ENCODE measurements at places on chromosomes 13 and 19. TPM values are rescaled to one million over a fixed set of nuclear protein-coding genes. Genes with fewer than 3 reads are reported as not detected.

The ZNF93 gene
- total RNA-seq: 11.4 TPM

- peak; percentile 75 for DNase-seq
These were observed 15.4 kb downstream of the RELB start for GRCh38 chr19:45016388-45017314.

The TRPC4 gene
- 3.4 TPM for total RNA-seq

- peak; percentile 65 for DNase-seq
These were observed 749 bp downstream of the GDF15 start for GRCh38 chr19:18386543-18387271.
